ENCODE measurements at places on chromosomes 2 and 18.

DNA sequence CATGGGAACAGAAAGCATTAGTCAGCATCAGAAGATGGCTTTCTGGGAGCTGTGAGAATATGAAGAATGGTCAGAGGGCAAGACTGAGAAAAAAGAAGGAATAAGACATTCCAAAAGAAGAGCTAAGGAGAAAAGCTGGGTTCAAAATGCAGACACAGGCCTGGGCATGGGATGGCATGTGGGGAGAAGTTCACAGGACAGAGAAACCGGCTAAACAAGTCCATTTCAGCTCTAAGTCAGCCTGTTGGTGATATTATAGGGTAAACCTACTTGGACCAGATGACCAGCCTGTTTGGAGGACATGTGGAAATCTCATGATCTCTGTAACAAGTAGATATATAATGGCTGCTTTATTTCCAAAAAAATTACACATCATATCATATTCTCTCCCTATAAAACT lies 91.7 kb upstream of the MEIS1 start:
- DNase-seq, result no peak

- no peak for DNase-seq
These were observed 76.5 kb downstream of the ROCK2 start for GRCh38 chr2:11267931-11268330.

DNA sequence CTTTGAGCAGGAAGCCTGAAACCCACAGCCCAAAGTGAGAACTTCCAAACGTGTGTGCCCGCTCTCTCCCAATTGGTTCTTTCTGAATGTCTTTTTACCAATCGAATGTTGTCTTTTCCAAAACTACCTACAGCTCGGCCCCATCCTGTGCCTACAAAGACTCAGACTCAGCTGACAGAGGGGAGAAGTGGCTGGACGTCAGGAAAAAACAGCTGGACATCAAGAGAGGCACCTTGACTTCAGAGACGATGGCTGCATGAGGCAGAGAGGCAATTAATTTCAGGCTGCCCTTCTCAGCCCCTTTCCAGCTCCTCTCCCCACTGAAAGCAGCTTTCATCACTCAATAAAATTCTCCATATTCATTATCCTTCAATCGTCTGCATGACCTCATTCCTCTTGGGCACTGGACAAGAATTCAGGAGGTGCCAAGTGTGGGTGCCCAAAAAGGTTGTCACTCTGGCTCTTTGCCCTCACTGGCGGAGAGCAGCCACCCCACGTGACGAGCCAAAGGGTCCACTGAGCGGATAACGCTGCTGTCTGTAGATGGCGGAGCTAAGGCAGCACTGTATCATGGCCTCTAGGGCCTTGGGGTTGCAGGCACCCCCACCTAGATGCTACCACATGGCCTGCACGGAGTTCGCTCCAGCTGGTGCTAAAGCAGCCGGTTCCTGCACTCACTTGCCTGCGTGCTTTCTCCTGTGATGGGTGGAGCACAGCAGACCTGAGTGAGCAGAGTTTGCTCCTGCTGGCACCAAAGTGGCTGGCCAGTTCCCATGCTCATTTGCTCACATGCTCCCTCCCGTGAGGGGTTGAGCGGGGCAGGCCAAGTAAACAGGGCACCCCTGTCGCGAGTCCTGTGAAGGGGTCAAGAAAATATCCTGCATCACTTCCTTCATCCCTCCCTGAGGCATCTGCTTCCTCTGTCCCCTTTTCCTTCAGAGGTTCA lies 37.9 kb downstream of the FAM210A start:
- DNase-seq, result no peak

- DNase-seq, result no peak
These were observed 235.5 kb downstream of the HDAC4 start for GRCh38 chr2:239165206-239165831.

DNA sequence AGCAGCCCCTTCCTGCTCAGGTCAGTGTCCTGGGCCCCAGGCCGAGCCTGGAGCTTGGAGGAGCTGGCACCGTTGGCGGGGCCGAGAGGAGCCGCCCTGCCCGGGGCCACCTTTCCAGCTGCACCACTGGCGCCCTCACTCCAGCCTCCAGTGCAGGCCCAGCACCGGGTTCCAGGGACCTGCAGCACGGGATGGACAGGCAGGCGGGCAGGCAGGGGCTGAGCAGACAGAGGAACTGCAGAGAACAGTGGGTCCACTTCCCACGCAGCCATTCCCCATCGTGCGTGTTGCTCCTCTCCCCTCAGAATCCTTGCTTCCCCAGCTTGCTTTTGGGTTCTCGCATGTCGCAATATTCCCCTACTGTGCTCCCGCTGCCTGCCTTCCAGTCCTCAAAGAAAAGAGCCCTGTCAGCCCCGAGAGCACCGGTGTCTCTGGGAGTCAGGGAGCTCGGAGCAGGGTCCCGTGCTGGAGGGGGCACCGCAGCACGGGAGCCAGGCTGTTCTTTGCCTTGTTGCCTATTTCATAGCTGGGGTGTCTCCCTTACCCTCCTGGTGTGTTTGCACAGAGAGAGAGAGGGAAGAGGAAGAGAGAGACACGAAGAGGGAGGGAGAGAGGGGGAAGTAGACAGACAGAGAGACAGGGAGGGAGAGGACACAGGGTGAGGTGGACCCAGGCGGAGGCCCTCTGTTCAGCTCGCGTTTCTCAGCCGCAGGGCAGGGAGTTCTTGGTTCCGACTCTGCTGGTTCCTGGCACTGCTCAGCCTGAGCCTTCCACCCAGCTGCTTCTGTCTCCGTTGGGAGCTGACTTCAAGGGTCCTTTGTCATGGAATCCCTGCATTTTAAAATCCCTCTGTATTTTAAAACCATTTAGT lies 126.0 kb downstream of the MBP start:
- DNase-seq, result no peak

GRCh38 chr2:33015421-33016142 lies 68.8 kb downstream of the LTBP1 start:
- DNase-seq, result no peak

All from head of caudate nucleus (tissue), 42 donors.